NCI-H1417 (cell line): ENCODE measurements at places on chromosomes 3 and 15.

GRCh38 chr3:128383316-128384235 is 83.1 kb downstream of the DNAJB8 start:
- DNase-seq: no peak

GRCh38 chr3:72280876-72281275 is 495.9 kb upstream of the PROK2 start:
- no peak for DNase-seq

- DNase-seq: no peak
These were observed 22.6 kb upstream of the SCG3 start for GRCh38 chr15:51658664-51659063.

DNA sequence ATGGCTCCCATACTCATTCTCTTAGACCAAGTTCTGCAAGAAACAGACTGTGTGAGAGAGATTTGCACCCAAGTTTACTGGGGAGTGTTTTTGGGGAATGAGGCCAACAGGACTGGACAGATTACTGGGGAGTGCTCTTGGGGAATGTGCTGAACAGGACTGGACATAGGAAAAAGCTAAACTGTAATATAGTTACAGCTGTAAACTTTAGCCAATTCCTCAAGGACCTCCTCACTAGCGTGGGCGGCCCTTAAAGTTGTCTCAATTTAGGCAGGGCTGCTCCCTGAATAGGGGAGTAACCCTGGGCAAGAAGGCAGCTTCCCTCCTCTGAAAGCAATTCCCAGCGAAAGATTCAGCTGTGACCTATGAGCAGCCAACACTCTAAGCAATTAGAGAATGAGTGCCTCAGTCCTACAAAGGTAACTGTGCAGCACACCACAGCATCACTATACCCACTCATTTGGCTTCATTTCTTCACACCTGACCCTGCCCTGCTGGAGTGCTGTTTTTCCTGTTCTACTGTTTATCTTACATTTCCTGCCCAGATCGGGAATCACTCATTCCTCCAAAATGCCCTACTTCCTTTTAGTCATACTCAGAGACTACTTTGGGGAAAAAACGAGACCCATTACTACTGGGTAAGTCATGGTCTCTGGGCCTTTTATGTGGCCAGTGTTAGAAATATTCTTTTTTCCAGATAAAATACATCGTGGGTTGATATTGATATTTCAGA is 41.3 kb upstream of the TRIM42 start:
- no peak for DNase-seq

DNA sequence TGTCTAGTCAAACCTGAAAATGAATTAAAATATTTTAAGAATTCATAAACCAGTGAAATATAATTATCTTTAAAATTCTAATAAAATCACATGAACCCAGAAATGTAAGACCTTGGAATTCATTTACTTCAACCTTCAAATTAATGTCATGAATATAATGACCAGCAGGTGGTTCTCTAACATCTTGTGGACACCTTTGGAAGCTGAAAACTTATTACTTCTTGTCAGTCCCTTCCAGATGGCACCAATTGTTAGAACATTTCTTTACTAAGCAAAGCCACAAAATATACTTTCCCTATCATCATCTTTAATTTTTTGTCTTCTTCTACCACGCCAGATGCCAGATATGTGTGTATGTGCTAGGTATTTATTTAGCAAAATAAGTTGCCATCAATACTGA is 240.0 kb downstream of the MBNL1 start:
- peak; percentile 21 for DNase-seq

GRCh38 chr3:66041116-66041515 is 2.4 kb upstream of the MAGI1 start:
- DNase-seq: no peak

DNA sequence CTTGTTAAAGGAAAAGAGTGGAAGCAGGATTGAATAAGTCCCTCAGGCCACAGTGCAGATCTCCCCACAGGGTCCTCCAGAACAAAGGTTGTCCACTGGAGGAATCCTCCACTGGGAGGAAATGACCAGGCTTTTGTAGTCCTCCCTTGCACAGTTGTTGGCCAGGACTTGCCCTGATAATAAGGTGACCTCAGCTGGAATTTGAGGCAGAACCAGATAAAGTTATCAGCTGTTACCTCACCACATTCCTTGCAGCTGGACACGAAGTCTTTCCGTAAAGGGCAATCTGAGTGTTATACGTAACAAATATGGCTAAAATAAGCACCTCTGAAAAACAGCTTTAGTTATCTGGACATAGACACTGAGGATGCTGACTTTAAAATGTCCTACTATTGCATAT is 83.5 kb upstream of the NAALADL2 start:
- DNase-seq: no peak

DNA sequence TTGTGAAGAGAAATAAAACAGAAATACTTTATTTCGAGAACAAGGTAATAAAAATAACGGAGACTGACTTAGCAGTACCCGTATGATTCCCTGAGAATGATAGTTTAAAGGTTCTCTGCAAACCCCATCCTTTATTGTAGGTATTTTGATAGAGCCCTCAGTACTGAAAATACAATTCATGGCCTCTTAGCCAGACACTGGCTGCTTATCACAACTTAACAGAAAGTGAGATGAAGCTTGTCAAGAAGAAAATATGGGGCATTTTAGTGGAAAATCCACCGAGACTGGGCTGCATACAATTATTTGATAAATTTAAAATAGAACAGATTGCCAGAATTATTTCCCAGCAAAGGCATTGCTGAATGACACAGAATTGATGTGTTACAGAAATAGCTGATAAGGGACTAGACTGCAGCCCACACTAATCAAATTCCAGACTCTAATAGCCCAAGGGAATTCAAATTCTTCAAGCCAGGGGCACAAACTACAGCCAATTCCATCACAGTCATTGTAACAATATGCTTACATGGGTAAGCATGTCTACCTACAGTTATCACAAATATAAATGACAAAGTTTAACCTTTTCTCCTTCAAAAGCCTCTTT is 521.9 kb downstream of the PLOD2 start:
- no peak for DNase-seq
